Hindlimb muscle (tissue), 1 donor: ENCODE measurements at places on chromosomes 7 and 10.

- peak; percentile 29 for DNase-seq
Measured at GRCh38 chr10:120456626-120457430, at the start of gene PLPP4. Gene PLPP4 (plus strand): TSS chr10:120457227. CDS start chr10:120457306, 79 bp downstream.

GRCh38 chr7:55515569-55516279 lies 56.6 kb downstream of the VOPP1 start:
- DNase-seq, result peak; percentile 28

DNA sequence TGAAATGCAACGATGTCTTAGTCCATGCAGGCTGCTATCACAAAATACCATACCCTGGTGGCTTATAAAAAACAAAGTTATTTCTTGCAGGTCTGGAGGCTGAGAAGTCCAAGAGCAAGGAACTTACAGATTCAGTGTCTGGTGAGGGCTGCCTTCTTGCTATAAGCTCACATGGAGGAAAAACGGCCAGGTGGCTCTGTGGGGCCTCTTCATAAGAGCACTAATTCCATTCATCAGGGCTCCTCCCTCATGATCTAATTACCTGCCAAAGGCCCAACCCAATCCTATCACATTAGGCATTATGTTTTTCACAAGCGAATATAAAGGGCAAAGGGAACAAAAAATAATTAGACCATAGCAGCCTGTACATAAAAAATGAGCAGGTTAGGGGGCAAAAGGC lies 35.4 kb downstream of the PAPSS2 start:
- DNase-seq, result no peak

DNA sequence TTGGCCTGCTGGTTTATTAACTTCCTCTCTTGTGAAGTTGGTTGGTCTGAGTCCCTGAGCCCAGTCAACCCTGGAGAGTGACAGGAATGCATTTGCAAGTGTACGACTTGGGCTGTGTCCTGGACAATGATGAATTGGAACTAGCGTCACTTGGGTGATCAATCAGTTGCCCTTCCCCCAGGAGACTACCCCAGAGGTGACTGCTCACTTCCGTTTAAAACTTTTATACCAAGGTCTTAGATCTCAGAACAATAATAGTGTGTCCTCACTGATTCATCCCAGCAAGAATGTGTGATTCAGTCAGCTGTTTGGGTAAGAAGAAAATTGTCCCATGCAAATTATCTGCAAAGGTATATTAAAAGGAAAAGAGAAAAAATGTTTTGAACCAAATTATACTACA lies 102.9 kb upstream of the ARMC3 start:
- DNase-seq, result no peak

DNA sequence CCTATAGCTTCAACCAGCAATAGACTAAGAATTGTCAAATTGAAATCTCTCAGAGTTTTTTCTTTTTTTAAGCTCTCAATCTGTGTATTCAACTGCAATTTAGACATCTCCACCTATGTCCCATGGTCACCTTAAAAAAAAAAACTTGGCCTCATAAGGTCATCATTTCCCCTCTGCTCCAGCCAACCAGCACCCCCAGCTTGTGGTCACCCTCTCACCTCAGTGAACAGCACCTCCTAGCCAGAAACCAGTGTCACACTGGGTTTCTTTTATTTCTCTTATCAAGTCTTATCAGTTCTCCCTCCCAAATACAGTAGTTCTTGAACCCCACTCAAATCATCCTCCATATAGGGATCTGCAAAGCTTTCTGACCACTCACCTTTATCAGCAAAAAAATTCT lies 4.0 kb downstream of the ITGB1 start:
- no peak for DNase-seq

- no peak for DNase-seq
Measured at GRCh38 chr7:32357535-32358277, 132.5 kb downstream of the LSM5 start.

- DNase-seq, result no peak
Measured at GRCh38 chr10:1782841-1783240, 45.5 kb upstream of the ADARB2 start.

GRCh38 chr10:110483633-110484032 lies 14.1 kb upstream of the DUSP5 start:
- no peak for DNase-seq

- no peak for DNase-seq
Measured at GRCh38 chr10:42981358-42982236, 95.3 kb upstream of the RET start.

GRCh38 chr10:113056441-113057021 lies 106.5 kb downstream of the TCF7L2 start:
- no peak for DNase-seq
